ENCODE measurements at places on chromosomes 3 and 15.

DNA sequence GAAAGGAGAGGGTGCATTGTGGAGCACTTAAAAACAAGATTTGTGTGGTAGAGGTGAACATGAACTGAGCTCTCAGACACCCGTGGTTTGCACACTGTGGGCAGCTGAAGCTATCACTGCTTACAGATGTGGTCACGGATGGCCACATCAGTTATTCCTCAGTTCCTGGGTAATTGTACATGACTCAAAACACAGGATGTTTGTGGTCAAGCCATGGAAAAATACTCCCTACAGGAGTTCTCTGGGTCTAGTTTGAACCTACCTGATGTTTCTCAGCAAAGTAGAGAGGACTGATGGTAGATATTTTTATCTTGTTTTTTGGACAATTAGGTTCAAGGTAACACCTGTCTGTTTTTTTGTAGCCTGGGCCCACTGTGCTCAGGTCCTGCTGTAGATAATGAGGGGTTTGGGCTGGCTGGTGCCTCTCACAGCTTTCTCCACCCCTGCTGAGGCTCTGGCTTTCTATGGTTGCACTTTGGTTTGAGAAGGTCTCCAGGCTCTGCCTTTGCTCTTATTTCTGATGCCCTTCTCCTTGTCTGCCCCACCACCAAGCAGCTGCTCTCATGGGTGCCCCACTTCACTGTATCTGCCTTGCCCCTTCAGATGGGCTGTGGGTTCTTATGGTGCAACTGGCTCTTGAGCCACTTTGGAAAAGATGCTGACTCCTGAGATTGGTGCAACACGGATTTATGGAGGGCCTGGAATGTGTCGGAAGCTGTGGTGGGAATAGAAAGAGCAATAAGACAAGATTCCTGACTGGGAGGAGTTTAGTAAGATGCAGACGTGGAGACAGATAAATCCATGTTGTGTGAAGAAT lies 40.1 kb downstream of the CDCP1 start:
- DNase-seq: no peak

DNA sequence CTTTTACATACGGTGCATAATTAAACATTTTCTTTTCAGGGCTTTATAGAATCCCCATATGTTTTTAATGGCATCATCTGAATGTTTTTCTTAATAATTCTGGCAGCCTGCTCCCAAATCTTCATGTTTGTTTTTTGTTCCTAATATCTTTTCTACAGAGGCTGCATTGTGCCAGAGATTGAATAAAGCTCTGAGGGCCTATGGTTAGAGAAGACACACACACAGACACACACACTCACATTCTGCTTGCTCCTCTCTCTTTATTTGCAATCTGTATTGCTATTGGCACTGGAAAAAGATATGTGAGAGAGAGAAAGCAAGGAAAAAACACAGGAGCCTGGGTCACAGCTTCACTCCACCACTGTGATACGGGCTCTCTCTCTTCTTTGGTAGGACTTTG lies 136.0 kb downstream of the MECOM start:
- no peak for DNase-seq

DNA sequence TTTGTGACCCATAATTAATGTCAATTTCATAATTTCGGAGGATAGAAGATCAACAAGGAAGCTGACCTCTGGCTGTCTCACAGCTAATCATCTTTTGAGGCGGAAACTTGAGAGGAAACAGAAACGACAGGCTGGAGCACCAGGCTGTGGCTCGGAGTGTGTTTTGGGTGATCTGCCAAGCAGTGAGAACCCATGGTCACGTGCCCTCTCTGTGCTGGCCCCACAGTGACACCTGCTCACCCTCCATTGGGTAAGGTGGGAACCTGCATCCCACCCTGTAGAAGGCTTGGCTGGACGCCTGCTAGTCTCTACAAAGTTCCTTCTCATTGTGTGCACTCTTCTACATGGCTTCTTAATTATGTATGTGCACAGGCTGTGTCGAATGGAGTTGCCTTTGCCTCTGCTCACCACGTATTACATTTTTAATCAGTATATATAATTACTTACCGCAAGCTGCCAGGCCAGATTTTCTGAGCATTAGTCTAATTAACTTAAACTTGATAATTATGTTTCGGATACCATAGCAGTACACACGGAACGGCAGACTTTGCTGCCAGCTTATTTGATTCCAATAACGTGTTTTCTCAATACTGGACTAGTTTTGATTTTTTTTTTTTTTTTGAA lies 719.4 kb upstream of the CFAP20DC start:
- no peak for DNase-seq

DNA sequence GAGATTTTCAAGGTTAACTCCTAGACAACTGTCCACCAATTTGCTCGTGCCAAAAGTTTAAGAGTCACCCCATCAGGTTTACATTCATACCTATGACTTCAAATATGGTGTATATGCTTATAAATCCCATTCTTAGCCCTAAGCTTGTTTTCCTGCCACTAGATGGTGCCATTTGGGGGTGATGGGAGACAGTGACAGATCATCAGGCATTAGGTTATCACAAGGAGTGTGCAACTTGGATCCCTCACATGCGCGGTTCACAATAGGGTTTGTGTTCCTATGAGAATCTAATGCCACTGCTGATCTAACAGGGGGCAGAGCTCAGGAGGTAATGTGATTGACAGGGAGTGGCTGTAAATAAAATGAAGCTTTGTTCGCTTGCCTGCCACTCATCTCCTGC lies 182.7 kb downstream of the CNTN6 start:
- peak; percentile 46 for DNase-seq

DNA sequence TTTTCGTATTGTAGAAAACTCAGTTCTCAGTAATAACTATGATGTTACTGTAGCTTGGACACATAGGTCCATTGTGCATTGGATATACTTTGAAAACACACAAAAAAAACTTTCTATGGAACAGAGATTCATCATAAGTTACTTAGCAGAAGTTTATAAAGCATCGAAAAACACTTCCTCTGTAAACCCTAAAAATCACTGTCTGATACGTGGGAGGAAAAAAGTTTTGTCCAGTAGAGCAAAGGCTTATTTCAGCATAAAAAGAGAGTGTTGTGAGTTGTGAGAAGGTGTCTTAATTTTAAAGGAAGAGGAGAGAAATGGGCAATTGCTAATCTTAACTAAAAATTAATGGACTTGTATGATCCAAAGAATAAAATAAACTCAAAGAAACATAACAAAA lies 64.8 kb downstream of the OSTN start:
- DNase-seq: no peak

- no peak for DNase-seq
Measured at GRCh38 chr3:15831927-15832326, 34.1 kb upstream of the ANKRD28 start.

GRCh38 chr15:101027273-101027901 lies 108.2 kb downstream of the LRRK1 start:
- DNase-seq: no peak

DNA sequence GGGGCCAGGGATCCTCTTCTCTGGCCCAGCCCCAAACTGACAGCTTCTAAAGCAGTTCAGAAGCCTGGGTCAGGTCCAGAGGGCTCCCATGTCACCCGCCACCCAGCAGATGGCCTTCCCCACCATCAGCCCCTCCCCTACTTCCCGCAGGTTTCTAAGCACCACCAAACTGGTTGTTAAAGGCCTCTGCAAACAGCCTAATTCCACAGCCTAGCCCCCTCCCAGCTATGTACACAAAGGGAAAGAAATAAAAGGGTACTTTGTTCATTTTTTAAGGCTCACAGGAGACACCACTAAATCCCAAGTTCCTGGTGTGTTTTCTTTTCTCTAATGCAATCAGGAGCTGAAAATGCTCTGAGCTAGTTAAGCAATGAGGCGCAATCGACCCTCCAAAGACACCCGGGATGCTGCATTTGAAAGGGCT lies 30.6 kb downstream of the PLCH1 start:
- DNase-seq: peak; percentile 13

DNA sequence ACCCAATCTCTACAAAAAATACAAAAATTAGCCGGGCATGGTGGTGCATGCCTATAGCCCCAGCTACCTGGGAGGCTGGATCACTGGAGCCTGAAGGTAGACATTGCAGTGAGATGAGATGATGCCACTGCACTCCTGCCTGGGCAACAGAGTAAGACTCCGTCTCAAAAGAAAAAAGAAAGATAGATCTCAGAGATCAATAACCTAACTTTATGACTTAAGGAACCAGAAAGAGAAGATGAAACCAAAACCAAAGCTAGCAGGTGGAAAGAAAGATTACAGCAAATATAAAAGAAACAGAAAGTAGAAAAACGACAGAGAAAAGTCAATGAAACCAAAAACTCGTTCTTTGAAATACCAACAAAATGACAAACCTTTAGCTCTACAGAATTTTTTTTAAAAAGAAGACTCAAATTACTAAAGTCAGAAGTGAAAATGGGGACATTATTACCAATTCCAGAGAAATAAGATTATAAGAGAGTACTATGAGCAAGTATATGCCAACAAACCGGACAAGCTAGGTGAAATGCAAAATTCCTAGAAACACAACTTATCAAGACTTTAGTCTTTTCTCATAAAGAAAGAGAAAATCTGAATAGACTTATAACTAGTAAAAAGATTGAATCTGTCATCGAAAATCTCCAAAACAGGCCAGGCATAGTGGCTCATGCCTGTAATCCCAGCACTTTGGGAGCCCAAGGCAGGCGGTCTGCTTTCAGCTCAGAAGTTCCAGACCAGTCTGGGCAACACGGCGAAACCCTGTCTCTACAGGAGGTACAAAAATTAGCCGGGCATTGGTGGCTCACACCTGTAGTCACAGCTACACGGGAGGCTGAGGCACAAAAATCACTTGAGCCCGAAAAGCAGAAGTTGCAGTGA lies 35.0 kb downstream of the ACAP2 start:
- no peak for DNase-seq

DNA sequence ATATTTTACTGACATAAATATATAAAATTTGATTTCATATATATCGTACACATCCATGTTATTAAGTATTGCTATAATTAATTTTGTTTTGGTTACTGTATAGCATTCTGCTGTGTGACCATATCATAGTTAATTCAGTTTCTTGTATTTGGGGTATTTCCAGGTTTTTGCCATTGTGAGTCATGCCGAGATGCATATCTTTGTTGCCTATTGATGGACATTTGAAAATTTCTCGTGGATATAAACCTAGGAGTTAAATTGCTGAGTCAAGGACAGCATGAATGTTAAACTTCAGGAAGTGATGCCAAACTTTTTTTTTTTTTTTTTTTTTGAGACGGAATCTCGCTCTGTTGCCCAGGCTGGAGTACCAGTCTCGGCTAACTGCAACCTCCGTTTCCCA lies 33.7 kb upstream of the GPR171 start:
- no peak for DNase-seq

DNA sequence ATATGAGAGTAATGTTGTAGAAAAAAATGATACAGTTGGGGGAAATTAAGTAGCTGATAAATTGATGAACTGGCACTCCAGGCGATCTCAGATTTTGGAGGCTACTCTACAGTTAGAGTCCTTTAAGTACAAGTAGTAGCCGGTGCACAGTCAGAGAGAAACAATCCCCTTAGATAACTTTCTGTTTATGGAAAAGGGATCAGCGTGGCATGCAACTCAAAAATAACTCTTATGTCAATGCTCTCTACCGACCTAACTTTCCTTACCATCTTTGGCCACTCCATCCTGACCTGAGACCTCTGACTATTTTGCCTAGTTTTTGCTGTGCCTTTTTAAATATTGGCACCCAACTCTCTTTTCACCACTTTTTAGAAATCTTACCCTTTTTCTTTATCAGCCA lies 299.6 kb downstream of the UNC13C start:
- no peak for DNase-seq

- no peak for DNase-seq
Measured at GRCh38 chr3:185846037-185846436, 21.2 kb upstream of the IGF2BP2 start.

- DNase-seq: peak; percentile 58
Measured at GRCh38 chr15:33086500-33087121, 107.9 kb downstream of the FMN1 start.

DNA sequence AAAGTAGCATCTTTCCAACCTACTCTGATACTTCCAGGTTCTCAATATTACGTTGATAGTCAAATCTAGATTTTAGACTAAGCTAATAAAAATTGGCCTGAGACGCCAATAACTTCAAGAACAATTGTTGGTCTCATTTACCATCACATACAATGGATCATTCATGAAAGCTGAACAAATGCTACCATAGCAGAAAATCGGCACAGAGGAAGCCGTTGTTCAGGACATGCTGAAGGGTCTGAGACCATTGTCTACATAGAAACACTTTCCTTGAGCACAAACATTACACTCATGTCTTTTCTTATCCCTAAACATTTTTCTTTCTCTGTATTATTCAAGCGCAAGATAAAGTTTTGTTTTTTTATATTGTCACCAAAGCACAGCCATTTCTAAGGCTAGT lies 37.2 kb upstream of the FHIT start:
- no peak for DNase-seq

GRCh38 chr3:61983479-61983878 lies 389.9 kb downstream of the FEZF2 start:
- no peak for DNase-seq

DNA sequence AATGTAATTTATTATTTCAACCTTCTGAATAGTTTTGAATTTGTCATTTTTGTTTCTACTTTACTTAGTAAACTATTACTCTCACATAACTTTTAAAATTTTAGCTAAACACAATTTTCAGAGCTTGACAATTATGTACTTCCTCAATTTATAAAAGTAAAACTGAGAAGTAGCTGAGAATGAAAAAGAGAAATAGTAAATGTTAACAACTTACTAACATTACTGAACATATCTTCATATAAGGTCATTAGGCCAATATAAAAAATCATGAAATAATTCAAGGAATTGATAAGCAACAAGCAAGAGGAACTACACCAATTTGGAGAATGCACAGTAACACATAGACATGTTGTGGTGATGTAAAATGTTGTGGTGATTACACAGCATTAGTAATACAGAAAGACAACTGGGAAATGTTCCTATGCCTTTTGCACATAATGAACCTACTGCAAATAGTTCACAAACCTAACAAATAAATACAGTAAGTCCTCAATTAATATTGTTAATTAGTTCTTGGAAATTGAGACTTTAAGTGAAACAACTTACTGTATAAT lies 137.9 kb downstream of the CBLB start:
- no peak for DNase-seq

DNA sequence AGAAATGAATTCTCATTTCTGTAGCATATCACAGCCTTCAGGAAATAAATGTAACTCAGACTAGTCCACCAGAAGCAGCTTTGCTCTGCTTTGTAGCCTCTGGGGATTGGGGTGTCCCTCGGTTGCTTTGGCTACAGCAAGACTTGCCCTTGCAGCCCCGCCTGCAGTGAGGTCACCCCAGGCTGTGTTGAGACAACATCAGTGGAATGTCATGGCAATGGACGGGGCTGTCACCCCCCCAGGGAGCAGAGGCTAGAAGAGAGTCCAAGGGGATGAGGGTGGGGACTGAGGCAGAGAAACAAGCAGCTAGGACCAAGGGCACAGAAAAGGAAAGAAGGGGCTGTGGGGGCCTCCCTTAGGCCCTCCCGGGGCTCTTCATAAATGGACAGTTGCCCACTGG lies 854 bp downstream of the CLEC3B start:
- no peak for DNase-seq

DNA sequence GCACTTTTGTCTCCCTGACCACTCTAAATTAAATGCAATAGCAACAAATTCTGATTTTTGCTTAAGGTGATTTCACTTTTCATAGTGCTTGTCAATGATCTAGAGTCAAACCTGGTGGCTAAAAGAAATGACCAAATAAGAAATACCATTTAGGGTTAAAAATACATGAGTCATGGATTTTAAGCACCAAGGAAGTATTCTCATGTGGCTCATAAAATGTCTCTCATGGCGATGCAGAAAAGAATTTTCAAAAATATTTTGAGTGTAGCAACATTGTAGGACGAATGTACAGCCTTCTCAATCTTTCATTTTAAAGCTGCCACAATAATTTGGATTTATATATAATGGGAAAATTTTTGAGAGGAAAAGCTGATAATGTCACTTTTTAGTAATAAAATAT lies 193.6 kb downstream of the EPHA3 start:
- no peak for DNase-seq

- DNase-seq: no peak
Measured at GRCh38 chr3:124636101-124636862, 94.0 kb upstream of the UMPS start.

Data from hepatocyte (in vitro differentiated cells).